ENCODE measurements at places on chromosomes 11 and 22. TPM values are rescaled to one million over a fixed set of nuclear protein-coding genes. Genes with fewer than 3 reads are reported as not detected.

The CHCHD10 gene
- 0.88 TPM for total RNA-seq

The THRSP gene
- not detected for total RNA-seq

The TMEM121B gene
- not detected for total RNA-seq

The OR4A16 gene
- total RNA-seq, result not detected

The GALNT18 gene
- 3.2 TPM for total RNA-seq

The IRAG1 gene
- 2.7 TPM for total RNA-seq

The LRRC75B gene
- total RNA-seq, result 5.1 TPM

The GCAT gene
- total RNA-seq, result 26.8 TPM

The THOC5 gene
- total RNA-seq, result 64.8 TPM

The MAPK1 gene
- total RNA-seq, result 46.3 TPM

The MSANTD4 gene
- 35.4 TPM for total RNA-seq

The PMM1 gene
- 15.6 TPM for total RNA-seq

The MEI1 gene
- 0.36 TPM for total RNA-seq

The LRRC74B gene
- under 0.01 TPM for total RNA-seq

The SCGB1C1 gene
- not detected for total RNA-seq

The OR51B5 gene
- total RNA-seq, result not detected

The DNAJB13 gene
- total RNA-seq, result not detected

The SLC43A3 gene
- 61.0 TPM for total RNA-seq

The CD3D gene
- not detected for total RNA-seq

The RBMXL2 gene
- total RNA-seq, result not detected

The TSPAN4 gene
- 168 TPM for total RNA-seq

The TESMIN gene
- not detected for total RNA-seq

The GLYATL1B gene
- not detected for total RNA-seq

The RASL10A gene
- total RNA-seq, result not detected

The PUS3 gene
- 14.1 TPM for total RNA-seq

The PRR33 gene
- total RNA-seq, result not detected

The CRYAB gene
- 54.3 TPM for total RNA-seq

The MUC2 gene
- total RNA-seq, result not detected

The TRIM51 gene
- total RNA-seq, result not detected

The ROBO4 gene
- 0.59 TPM for total RNA-seq

The OTOG gene
- total RNA-seq, result not detected

The FAT3 gene
- 2.2 TPM for total RNA-seq

The NAV2 gene
- 8.7 TPM for total RNA-seq

The CASP1 gene
- 13.6 TPM for total RNA-seq

The C22orf31 gene
- not detected for total RNA-seq

The SERPIND1 gene
- not detected for total RNA-seq

The SCUBE1 gene
- total RNA-seq, result 2.1 TPM

The SYT8 gene
- 0.59 TPM for total RNA-seq

The NPAS4 gene
- 0.36 TPM for total RNA-seq

The POTEH gene
- under 0.01 TPM for total RNA-seq

All from osteoblast (primary cell).